ENCODE measurements at places on chromosomes 2 and 18. TPM values are rescaled to one million over a fixed set of nuclear protein-coding genes. Genes with fewer than 3 reads are reported as not detected.

Gene IL36RN
- 0.06 TPM for total RNA-seq

Gene WDFY1
- 29.9 TPM for total RNA-seq

Gene RND3
- total RNA-seq, result 56.9 TPM

Gene FBXO48
- total RNA-seq, result 0.65 TPM

Gene ABHD1
- total RNA-seq, result 1.9 TPM

Gene CD28
- not detected for total RNA-seq

Gene ZNF396
- total RNA-seq, result 0.69 TPM

Gene TTL
- 41.6 TPM for total RNA-seq

Gene BUB1
- 46.1 TPM for total RNA-seq

Gene CFAP221
- 0.92 TPM for total RNA-seq

Gene ABCG5
- total RNA-seq, result not detected

Gene RUFY4
- not detected for total RNA-seq

Gene SLC30A3
- 3.4 TPM for total RNA-seq

Gene CLEC4F
- total RNA-seq, result not detected

Gene STPG4
- 0.12 TPM for total RNA-seq

Gene ABCB11
- total RNA-seq, result not detected

Gene IL1A
- total RNA-seq, result 0.15 TPM

Gene DPYSL5
- 5.9 TPM for total RNA-seq

Gene POMC
- total RNA-seq, result not detected

Gene ALLC
- 0.06 TPM for total RNA-seq

Gene COL4A4
- total RNA-seq, result 1.2 TPM

Gene REV1
- total RNA-seq, result 14.4 TPM

Gene CDK15
- total RNA-seq, result not detected

Gene SMC6
- 23.1 TPM for total RNA-seq

Gene TFCP2L1
- 0.74 TPM for total RNA-seq

Gene CNDP2
- 99.2 TPM for total RNA-seq

Gene FABP1
- not detected for total RNA-seq

Gene IHH
- total RNA-seq, result 0.21 TPM

Gene ELOA2
- total RNA-seq, result not detected

Gene C2orf80
- total RNA-seq, result not detected

Gene UCN
- 2.3 TPM for total RNA-seq

Gene TMSB10
- total RNA-seq, result 8,608 TPM

Gene CRYGD
- total RNA-seq, result not detected

Gene ASPRV1
- 0.37 TPM for total RNA-seq

Gene MYOM1
- 0.16 TPM for total RNA-seq

Gene ASNSD1
- 34.4 TPM for total RNA-seq

Gene MARCHF4
- total RNA-seq, result 57.2 TPM

Gene INPP1
- 23.2 TPM for total RNA-seq

Gene MRPL53
- 146 TPM for total RNA-seq

Gene UGT1A3
- 0.13 TPM for total RNA-seq

Gene MC4R
- total RNA-seq, result not detected

Gene MROH2A
- total RNA-seq, result 0.10 TPM

Gene MALL
- 130 TPM for total RNA-seq

Gene KCNG2
- total RNA-seq, result not detected

Gene GALR1
- total RNA-seq, result not detected

Gene GATA6
- 2.8 TPM for total RNA-seq

Gene GPC1
- 191 TPM for total RNA-seq

Gene CLIP4
- total RNA-seq, result 27.2 TPM

Gene RTKN
- 19.2 TPM for total RNA-seq

Gene WDR35
- total RNA-seq, result 21.6 TPM

Gene NIFK
- total RNA-seq, result 82.6 TPM

Gene CAPN14
- total RNA-seq, result not detected

Gene ERICH2
- not detected for total RNA-seq

Gene REG3G
- not detected for total RNA-seq

Gene TEX51
- not detected for total RNA-seq

All from A549 treated with CpdA at 1 μM for 4 hours (cell line).